ENCODE measurements at places on chromosomes 16 and 17. TPM values are rescaled to one million over a fixed set of nuclear protein-coding genes. Genes with fewer than 3 reads are reported as not detected.

DNA sequence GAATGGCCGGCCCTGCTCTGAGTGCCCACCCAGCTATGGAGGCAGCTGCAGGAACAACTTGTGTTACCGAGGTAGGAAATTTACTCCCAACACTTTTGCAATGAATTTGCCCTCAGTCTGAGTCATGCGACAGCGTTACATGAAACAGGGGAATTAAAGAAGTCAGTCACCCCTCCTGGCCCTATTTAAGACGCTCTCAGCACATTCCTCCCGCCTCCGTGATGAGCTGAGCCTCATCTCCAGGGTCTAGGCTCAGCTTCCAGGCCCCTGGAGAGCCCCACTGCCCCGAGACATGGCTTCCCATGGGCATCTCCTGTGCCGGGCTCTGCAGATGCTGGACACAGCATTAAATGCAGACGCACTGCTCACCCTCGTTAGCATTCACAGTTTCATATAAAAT lies 35.0 kb downstream of the CRISPLD2 start:
- no peak for DNase-seq

Gene HOXB8
- 51.0 TPM for total RNA-seq

- no peak for DNase-seq
Observed at GRCh38 chr17:4309897-4310296, 46.1 kb upstream of the ANKFY1 start.

DNA sequence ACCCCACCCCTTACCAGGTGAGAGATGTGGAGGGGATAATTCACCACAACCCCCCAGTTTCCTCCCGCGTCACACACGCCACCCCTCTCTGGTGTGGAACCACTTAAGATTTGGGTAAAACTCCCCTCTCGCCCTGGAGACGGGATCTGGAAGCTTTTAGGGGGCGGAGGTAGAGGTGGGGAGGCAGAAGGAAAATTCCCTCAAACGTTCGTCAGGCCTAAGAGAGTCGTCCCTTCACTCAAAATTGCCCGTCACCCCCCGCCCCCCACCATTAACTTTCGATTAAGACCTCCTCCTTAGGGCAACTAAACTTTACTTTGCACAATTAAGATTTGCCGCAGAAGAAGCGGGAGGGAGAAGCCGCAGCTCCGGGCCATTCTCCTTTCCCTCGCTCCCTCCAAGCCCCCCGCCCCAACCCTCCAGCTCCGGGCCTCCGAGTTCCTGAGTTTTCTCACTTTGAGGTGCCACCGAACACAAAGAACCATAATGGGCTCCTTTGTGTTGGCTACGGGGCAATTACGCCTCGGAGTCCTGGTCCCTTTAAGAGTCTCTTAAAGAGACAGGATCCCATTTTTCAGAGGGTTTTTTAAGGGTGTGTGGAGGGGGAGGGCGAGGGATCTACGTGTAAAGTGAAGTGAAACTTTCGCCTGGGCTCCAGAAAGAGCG lies 985 bp upstream of the FZD2 start:
- no peak for DNase-seq

GRCh38 chr17:21283482-21284318 lies 811 bp upstream of the MAP2K3 start:
- DNase-seq: no peak

DNA sequence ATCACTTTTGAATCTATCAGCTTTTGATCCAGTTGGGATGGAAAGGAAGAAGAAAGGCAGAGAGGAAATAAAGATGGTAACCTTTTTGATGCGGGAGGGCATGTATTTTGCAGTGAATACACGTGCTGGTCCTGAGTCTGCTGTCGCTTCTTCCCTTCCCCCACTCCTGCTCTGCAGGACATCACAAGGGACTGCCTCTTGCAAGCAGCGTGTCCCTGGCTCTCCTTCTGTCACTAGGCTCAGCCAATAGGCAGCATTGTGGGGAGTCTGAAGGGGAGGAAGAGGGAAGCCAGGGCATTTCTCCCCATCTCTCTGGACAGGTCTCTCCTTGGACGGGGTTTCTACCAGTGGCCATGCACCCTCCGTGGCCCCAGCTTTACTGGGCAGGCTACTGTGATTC lies 15.7 kb upstream of the WFDC1 start:
- DNase-seq: no peak

- DNase-seq: no peak
Observed at GRCh38 chr16:9978160-9978725, 204.0 kb downstream of the GRIN2A start.

DNA sequence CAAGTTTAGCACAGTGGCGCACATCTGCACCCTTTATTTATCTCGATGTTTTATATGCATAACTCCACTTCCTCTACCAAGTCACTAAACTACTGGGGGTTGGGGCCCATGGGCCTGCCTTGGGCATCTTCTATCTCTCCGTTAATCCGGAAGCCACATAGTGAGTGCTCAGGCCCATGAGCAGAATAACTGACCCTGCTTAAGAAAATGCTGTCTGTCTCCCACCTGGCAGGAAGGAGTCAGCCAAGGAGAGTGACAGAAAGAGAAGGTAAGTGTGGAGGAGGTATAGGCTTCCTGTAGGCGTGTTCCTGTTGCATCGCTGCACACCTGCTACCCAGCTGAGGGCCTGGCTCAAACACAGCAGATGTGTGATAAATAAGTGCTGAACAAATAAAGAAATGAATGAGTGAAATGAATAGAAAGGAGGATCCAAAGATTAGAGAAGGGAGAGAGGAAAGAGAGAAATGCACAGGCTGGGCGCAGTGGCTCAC lies 320.1 kb downstream of the SLC39A11 start:
- DNase-seq: no peak

DNA sequence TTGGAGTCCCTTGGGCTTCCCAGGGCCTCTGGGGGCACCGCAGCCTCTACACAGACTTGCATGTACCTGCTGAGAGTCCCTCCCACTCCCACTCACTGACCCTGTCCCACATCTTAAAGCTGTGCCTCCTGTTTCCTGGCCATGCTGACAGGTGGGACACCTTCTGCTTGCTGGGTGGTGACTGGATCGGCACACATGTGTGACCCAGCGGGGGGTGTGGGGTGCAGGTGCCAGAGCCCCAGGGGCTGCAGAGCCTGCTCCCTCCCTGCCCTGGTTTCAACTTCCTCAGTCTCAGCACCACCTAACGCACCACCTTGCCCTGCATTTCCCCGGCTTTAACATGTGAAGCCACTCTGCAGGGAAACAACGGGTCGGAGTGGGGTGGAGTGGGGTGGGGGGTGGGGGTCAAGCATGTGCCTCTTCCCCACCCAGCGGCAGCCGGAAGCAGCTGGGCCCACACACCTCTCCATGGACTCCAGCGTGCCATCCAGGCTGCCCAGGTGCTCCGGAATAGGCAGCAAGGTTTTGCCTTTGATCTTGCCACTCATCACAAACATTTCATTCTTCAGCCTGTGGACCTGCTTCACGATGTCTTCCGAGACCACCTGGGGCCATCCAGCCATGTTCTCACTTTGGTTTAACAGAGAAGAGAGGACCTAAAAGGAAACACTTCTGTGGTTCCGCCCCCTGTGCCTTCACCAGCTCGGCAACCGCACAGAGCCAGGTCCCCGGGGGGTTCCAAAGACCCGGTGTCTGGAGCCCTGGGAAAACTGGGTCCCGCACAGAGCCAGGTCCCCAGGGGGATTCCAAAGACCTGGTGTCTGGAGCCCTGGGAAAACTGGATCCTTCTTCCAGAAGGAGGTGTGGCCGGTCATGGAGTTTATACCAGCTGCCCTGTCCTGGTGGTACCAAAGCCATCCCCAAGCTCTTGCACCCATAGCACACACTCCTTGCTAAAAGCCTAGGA lies 4.7 kb downstream of the DNAH17 start:
- DNase-seq: no peak
